ENCODE measurements at places on chromosomes 6 and 20. TPM values are rescaled to one million over a fixed set of nuclear protein-coding genes. Genes with fewer than 3 reads are reported as not detected.

- H3K4me3 ChIP-seq = no peak overlapping the region
- H3K4me1 ChIP-seq = peaks cover 19% of the 10 kb centered on the region
- no peaks in the 10 kb centered on the region for H3K27me3 ChIP-seq
- DNase-seq = no peak
- peaks cover 43% of the 10 kb centered on the region for H3K36me3 ChIP-seq
Observed at GRCh38 chr20:47265984-47266383, 90.5 kb downstream of the ZMYND8 start.

DNA sequence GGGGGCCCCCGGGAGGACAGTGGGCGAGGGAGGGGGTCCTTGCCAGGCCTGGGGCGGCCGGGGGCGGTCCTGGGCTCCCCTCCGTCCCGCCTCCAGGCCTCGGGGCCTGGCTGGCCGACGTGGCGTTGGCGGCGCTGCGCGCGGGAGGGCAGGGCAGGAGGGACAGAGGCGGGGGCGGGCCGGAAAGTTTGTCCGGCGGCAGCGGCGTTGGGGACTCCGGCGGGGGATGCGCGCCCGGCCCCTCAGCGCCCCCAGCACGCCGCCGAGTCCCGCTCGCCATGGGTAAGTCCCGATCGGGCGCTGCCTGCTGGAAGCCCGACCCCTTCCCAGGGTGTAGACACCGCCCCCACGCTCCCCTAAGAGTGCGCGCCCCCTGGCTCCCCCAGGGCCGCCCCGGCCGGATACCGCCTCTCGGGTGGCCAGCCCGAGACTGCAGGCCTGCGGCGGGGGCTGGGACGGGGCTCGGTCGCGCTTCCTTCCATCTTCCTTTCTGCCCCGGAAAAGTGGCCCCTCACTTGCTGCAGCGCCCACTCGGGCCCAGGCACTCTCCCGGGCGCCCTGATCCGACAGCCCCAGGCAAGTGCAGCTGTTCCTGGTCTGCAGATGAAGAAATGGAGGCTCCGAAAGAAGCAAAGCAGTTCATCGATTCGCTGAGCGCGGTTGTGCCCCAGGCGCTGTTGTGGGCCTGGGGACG, at the start of gene SLC2A10:
Gene SLC2A10, plus strand, starts transcription at position 191 of the 694 bp plus-strand sequence. Its CDS starts 88 bp downstream, at position 279.
- no peak for DNase-seq

DNA sequence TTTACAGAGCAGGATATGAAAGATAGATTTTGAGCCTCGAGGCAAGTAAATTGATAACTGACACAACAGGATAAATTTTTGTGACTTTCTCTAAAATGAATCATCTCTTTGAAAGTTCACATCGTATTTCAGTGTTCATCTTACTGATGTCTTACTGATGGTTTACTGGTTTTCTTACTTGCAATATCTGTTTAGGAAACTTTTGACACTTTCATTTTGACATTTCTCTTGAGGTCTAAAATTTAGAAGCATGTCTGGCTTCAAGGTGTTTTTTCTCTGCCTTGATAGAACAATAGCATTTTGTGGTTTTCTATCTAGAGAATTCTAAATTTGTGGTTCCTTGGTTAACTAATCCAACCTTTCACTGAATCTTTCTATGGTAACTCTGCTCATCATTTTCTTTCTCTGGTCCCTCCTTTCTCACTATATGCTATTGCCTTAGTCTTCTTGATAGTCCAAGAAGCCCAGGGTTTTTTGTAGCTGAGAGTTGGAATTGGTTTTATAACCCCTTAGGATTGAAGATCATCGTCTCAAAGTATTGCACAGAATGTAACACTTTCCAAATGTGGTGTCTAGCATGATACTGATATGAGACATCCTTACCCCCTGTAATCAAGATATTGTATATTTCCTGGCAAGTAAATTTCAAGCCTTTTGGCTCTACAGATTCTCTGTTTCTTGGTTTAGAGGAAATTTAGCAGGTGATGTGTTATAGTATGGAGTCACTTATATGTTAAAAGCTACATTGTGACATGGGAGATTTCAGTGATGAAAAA, 98.7 kb downstream of the RNF144B start:
- no peaks in the 10 kb centered on the region for H3K36me3 ChIP-seq
- no peak overlapping the region for H3K27ac ChIP-seq
- H3K27me3 ChIP-seq = peaks cover 4% of the 10 kb centered on the region

The TAAR2 gene
- total RNA-seq = not detected

GRCh38 chr6:134073161-134073560, 20.7 kb upstream of the SLC2A12 start:
- no peaks in the 10 kb centered on the region for H3K36me3 ChIP-seq
- H3K4me3 ChIP-seq = no peak overlapping the region
- H3K27me3 ChIP-seq = peaks cover 7% of the 10 kb centered on the region
- DNase-seq = no peak

GRCh38 chr6:153301602-153302001, 170.5 kb upstream of the RGS17 start:
- H3K36me3 ChIP-seq = no peaks in the 10 kb centered on the region
- no peak overlapping the region for H3K27ac ChIP-seq
- H3K4me3 ChIP-seq = no peak overlapping the region
- H3K4me1 ChIP-seq = no peaks in the 10 kb centered on the region
- no peak for DNase-seq
- H3K27me3 ChIP-seq = no peaks in the 10 kb centered on the region

- H3K27ac ChIP-seq = no peak overlapping the region
- DNase-seq = no peak
- peaks cover 30% of the 10 kb centered on the region for H3K27me3 ChIP-seq
- H3K4me3 ChIP-seq = no peak overlapping the region
- no peaks in the 10 kb centered on the region for H3K36me3 ChIP-seq
- H3K4me1 ChIP-seq = no peaks in the 10 kb centered on the region
Observed at GRCh38 chr6:31058128-31058894, 48.0 kb downstream of the MUC22 start.

DNA sequence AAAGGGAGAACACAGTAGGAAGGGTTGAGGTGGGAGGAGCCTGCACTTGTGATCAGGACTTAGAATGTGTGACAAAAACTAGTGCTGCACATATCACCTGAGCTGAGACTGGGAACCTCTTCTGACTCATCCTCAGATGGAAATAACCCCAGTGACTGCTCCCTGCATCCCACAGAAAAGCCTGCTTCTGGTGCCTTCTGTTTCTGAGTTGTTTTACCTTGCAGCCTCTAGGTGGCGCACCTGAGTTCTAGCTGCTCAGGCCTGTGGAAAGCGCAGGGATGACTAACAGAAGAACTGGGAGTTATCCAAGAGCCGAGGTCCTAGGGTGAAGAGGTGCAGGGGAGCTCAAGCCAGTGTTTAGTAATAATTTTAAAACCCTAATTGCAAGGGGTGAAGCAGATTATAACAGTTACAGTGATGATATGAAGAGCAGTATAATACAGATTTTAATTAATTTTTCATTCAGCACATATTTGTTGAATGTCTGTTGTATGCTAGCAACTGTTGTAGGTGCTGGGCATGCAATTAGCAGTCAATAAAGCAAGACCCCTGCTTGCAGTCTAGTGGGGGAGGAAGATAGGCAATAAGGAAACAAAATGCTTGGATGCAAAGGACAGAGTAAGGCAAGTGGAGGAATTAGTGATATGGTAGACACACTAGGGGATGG, 302.5 kb downstream of the DHX35 start:
- H3K36me3 ChIP-seq = no peaks in the 10 kb centered on the region
- no peaks in the 10 kb centered on the region for H3K4me1 ChIP-seq
- H3K27me3 ChIP-seq = peaks cover 3% of the 10 kb centered on the region
- H3K4me3 ChIP-seq = no peak overlapping the region

The MAP3K5 gene
- 15.1 TPM for total RNA-seq

DNA sequence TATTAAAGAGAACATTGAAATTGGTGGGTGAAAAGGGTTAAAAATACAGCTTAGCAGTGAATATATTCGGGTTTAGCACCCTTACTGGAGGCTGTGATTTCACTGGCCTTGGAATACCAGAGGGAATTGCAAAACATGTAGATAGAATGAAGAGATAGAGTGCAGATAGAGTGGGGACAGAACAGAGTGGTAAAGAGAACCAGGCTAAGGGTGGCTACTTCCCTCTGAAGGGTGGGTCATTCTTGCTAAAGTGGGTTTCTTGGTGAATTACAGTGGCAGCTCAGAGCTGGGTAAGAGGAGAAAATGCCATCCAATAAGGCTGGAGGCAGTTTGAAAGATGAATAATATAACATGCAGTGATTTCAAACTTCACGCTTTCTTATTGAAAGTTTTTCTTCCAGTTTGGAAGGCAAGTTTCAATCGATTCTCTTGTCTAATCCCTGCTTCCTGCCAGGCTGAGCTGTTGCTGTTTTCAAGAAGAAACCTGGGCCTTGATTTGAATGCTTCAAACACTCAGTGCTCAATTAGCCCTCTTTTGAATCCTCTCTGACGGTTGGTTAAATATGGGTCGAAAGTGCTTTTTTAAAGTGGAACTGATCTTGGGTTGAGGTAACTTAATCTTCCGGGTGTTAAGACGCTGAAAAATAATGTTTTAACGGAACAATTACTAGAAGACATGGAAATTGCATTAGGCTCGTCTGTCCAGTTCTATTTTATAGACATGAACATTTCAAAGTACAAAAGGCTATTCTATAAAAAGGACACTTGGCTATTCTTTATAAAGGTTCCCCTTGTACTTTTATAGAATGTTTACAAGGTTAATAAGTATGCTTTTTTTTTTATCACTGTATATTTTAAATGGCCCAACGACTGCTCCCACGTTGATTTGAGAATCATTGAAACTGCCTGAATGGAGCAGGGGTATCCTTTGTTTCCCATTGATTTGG, 203.3 kb downstream of the BCAS1 start:
- no peak for DNase-seq
- H3K36me3 ChIP-seq = no peaks in the 10 kb centered on the region
- H3K4me1 ChIP-seq = peaks cover 74% of the 10 kb centered on the region
- H3K27me3 ChIP-seq = no peaks in the 10 kb centered on the region
- H3K4me3 ChIP-seq = peak overlapping the region; percentile 72

DNA sequence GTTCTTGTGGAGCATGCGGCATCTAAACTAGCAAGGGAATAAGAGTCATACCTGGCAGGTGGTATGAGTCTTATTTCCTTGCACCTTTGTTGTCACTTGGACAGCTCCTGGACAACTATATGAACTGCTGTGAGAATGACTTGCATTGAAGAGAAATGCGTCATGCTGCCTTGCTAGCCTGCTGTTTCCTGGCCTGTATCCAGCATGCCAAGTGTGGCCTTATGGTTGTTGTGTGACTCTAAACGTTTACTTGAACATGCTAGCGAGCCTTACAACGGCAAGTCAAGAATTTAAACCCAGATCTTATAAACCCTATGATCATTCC, 90.4 kb downstream of the CEP162 start:
- DNase-seq = no peak
- H3K27ac ChIP-seq = no peak overlapping the region
- H3K36me3 ChIP-seq = peaks cover 3% of the 10 kb centered on the region
- H3K4me3 ChIP-seq = no peak overlapping the region

GRCh38 chr6:5214570-5215052, 46.1 kb downstream of the LYRM4 start:
- no peak overlapping the region for H3K4me3 ChIP-seq
- peaks cover 2% of the 10 kb centered on the region for H3K36me3 ChIP-seq
- no peak for DNase-seq
- H3K27me3 ChIP-seq = no peaks in the 10 kb centered on the region
